ENCODE measurements at places on chromosomes 7 and 10.
A peak's percentile ranks its signal among the peaks of the same experiment; 100 is the strongest.

GRCh38 chr10:7886056-7886455, 67.8 kb downstream of the TAF3 start:
- DNase-seq, result no peak

DNA sequence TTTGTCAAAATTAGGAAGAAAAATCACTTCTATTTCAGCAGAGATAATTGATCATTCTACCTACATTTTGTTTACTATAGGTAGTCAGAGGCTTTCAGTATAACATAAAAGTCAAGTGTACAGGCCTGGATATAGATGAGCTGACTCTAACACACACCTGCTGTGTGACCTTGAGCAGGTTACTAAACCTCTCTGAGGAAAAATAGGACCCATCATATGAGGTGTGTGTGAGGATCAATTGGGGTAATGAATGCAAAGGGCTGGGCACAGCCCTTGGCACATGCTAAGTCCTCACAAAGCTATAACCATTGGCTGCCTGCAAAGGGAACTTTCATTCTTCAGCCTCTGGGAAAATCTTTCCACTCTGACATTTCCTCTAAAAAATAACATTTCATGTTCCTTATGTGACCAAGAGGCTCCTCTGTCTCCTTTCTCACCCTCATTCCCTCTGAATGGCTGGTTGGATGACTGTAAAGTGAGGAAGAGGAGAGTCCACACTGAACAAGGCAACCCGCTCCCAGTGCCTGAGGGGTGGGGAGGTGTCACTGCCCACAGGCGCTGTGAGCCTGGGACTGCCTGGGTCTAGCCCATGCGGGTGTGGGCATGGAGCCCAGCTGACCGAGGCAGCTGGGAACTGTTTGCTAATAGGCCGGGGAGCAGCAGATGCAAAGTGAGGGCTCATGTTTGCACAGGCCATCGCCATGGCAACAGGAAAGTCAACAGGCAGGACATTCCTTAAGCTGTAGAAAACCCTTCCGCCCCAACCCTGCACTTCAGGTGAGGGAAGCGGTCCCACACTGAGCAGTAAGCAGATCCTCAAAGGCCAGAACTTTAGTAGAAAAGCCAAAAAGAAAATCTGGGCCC, 36.8 kb downstream of the MYOF start:
- DNase-seq, result no peak

GRCh38 chr10:35636956-35637355, 5.1 kb downstream of the FZD8 start:
- DNase-seq, result no peak

- DNase-seq, result no peak
Measured at GRCh38 chr10:10989669-10990068, 28.0 kb upstream of the CELF2 start.

DNA sequence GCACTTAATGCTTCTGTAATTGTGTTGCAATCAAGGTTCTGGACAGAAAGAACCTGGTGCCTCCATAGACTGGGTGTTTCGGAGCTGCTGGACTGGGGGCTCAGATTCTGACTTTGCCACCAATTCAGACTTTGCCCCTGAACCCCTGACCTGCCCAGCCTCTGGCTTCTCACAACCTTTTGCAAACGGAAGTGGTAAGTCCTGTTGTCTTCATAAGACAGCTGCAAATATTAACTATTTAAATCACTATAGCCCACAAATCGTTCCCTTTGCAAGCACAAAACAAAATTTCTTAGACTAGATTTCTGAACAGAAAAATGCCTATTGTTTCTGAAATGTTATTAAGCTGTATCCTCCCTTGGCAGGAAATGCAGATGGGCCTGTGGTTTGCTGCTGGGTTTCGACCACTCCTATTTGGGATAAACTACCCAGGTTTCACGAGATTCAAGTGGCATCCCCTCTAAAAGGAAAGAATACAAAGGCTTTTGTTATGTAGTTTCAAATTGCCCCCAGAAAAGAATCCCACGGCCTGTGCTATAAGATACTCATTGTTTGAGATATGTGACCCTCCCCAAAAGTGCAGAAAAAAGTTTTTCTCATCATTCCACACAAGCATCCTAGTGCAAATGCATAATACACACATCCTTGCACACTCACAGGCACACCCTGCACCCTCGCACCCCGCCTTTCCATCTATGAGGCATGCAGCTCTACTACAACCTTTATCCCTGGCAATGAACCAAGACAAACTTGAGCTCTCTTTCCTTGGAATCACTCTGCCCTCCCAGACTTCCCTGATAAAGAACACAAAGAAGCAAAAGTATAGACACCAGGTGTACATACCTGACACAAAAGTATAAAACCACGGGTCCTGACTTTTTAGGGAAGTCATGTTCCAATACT, 209.1 kb downstream of the PRPF18 start:
- no peak for DNase-seq

DNA sequence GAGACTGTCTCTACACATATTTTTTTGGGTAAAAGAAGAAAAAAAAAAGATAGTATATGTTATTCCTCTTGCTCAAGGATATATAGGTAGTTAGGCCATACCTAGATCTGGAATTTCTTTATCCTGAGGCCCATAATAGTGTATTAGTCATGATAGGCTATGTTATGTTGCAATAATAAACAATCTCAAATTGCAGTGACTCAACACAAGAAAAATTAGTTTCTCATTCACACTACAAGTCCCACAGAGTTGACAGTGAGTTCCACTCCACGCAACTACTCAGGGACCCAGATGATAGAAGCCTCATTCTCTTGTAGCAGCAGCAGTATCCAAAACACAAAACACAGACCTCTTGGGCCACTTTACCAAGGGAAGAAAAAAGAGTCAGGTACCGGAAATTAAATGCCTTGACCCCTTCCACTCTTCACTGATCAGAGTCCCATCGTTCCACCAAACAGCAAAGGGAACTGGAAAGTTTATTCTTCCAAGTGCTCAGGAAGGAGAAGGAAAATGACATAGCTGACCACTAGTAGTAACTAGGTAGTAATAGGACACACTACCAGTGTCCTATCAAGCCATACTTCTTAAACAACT, 7.4 kb upstream of the C10orf67 start:
- no peak for DNase-seq

DNA sequence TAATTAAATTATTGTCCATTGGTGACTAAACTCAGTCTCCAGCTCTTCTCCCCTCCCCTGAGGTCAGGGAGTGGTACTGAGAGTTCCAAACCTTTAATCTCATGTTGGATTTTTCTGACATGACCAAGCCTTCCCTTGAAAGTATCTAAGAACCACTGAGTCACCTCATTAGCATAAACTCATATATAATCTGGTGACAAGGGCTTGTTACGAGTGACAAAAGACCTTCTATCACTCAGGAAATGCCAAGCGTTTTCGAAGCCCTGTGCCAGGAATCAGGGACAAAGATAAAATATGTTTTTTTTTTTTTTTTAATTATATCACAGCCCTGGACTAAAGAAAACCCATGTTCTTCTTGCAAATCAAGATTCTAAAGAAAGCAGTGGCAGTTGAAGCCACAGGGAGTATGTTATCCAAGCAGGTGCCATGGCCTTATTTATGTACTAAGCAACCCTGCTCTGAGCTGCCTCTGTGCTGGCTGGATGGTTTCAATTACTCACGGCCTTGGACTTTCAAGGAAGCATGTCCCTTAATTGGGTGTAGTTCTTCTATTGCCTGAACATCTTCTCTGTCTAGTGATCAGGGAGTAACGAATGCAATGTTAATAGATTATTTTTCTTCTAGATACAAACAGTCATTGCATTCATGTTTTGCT, 169.0 kb upstream of the PRKCQ start:
- DNase-seq, result no peak

DNA sequence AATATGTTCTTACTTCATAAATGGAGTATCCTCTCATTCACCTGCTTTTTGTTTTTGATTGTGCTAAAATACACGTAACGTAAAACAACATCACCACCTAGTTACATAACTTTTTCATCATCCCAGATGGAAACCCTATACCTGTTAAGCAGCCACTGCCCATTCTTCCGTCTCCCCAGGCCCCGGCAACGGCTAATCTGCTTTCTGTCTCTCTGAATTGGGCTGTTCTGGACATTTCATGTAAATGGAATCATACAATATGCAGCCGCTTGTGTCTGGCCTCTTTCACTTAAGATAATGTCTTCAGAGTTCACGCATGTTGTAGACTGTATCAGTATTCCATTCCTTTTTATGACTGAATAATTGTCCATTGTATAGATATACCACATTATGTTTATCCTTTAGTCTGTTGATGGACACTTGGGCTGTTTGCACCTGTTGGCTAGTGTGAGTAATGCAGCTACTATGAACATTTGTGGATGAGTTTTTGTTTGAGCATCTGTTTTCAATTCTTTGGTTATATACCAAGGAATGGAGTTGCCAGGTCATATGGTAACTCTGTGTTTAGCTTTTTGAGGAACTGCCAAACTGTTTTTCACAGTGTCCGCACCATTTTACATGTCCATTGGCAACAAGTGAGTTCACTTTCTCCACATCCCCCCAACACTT, 14.1 kb upstream of the SUN1 start:
- no peak for DNase-seq

DNA sequence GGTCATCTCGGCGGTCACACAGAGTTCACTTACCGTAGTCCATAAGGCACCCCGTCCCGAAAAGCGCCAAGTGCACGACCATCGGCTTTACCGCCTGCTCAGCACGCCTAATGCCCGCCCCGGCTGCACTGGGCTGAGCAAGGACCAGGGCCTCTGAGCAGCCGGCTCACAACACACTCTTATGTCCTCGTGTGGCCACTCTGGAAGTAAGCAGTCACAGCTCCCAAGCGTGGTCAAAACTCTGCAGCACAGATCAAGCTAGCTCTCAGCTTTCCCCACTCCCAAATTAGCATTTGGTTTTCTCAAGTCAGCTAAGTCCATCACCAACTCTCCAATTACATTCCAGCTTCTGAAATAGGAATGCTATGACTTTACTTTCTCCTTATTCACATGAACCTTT, 57.7 kb downstream of the MAD1L1 start:
- DNase-seq, result no peak

DNA sequence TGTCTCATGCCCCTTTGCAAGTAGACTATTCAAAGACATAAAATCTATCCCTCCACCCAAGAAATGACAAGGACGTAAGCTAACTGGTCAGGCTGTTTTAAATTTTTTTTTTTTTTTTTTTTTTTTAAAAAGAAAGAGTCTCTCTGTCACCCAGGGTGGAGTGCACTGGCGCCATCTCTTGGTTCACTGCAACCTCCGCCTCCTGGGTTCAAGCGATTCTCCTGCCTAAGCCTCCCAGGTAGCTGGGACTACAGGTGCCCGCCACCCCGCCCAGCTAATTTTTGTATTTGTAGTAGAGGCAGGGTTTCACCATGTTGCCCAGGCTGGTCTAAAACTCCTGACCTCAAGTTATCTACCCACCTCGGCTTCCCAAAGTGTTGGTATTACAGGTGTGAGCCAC, 11.2 kb downstream of the TRA2A start:
- DNase-seq, result no peak

DNA sequence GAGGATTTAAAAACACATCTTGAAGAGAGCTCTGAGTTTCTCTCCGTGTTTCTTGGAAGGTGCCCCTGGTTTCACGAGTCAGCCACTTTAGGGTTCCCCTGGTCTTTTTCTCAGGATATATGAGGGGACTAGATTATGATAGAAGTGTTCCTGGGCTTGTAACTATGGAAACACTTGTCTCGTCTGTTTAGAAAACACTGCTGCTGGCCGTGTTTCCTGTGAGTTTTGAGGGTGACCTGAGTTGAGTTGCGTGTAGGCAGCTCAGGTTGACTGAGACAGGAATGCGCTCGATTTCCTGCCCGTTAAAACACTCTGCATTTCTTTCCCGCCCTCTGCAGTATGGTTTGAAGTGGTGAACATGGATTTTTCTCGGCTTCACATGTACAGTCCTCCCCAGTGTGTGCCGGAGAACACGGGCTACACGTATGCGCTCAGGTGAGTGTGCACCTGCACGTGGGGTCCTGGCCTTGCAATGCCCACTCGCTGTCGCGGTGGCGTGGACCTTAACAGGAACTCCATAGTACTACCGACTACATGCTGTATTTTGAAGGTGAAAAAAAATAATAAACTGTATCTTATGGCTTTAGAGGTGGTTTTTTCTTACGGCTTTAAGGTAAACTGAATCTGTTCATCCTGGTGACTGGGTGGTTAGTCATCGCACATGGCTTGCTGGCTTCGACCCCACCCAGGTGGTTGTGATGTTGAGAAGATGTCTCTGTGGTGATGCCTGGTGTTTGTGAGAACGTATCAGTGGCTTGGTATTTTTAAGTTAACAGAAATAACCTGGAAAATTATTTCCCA, at the start of gene SUN1:
SUN1 (plus strand) TSS at position 310 of the 801 bp plus-strand sequence; CDS start at position 359, 49 bp downstream.
- DNase-seq, result peak; percentile 66

- DNase-seq, result no peak
Measured at GRCh38 chr7:54556121-54556520, 13.9 kb downstream of the VSTM2A start.

DNA sequence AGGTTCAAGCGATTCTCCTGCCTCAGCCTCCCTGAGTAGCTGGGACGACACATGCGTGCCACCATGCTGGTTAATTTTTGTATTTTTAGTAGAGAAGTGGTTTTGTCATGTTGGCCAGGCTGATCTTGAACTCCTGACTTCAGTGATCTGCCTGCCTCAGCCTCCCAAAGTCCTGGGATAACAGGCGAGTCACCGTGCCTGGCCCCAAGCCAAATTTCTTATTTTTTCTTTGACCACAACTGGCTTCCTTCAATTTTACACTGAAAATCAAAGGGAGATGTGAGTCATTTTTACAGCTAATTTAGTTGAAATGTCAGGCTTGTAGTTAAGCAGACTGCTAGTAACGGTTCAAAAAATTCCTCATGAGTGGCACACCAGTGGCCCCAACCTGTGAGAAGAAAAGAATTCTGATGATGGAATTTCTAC, 7.8 kb downstream of the RNF216 start:
- peak; percentile 25 for DNase-seq

DNA sequence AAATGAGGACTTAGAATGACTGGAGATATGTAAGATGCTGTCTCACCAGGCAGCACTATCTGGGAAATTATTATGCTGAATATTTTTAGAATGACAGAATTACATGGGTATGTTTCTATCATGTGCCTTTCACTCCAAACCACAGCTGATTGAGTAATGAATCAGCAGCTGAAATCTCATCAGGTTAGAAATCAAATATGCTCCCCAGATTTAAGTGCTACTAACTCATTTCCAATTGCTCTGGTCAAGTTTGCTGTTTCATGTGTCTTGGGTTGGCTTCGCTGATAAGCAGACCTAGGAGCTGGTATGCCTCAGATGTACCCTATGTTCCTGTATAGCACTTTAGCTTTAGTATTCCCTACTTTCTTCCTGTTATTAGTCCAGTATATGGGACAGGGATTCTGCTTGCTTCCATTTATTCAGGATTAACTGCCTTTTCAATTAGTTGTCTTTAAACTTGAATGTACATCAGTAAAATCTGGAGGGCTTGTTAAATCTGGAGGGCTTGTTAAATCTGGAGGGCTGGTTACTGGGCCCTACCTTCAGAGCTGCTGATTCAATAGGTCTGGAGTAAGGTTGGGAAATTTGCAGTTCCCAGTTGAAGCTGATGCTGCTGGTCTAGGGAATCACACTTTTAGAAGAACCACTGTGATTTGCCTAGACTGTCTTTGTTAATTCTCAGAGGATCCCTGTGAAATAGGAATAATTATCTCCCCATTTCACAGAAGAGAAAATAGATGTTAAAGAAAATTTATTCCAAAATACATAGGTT, 172.9 kb downstream of the DKK1 start:
- DNase-seq, result no peak

GRCh38 chr10:63237396-63237795, 104.3 kb downstream of the NRBF2 start:
- DNase-seq, result no peak

- DNase-seq, result no peak
Measured at GRCh38 chr7:100914208-100914878, 18.7 kb upstream of the ACHE start.

- DNase-seq, result no peak
Measured at GRCh38 chr10:91758303-91759146, 39.7 kb upstream of the TNKS2 start.

- DNase-seq, result no peak
Measured at GRCh38 chr10:51176976-51177695, 102.8 kb downstream of the PRKG1 start.
